Fibroblast of skin of abdomen (primary cell): ENCODE measurements at places on chromosomes 16 and 17.

GRCh38 chr17:39352511-39352910, 48.9 kb downstream of the FBXL20 start:
- no peak for DNase-seq

- DNase-seq, result no peak
Measured at GRCh38 chr16:16867973-16868372, 489.0 kb downstream of the NPIPA7 start.

DNA sequence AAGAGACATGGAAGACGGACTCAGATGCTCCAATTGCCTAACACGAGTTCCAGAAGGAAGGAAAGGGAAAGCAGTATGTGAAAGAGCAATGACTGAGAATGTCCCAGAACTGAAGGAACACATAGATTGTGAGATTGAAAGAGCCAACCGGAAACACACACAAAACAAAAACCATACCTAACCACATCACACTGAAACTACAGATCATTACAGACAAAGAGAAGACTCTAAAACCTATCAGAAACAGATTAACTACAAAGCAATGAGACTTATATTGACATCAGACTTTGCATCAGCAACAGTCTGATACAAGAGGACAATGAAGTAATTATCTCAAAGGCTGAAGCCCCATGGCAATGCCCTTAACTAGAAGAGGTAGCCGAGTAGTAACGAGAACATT, 45.6 kb upstream of the CLEC18B start:
- no peak for DNase-seq

DNA sequence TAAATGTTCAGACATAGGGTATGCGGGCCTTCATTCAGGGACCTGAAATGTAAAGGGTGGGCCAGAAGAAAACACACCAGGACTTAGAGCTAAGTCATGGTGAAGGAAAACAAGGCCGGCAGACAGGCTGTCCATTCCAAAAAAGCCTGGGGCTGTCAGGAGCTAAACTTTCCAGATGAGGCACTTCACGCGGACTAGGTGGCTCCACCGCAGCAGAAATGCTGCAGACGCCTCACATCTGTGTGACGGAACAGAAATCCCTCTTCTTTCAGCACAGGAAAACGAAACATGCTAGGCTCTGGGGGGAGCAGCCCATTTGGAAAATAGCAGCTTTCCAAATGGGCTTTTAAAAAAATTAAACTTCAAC, 88.7 kb downstream of the HS3ST3A1 start:
- DNase-seq, result peak; percentile 75

DNA sequence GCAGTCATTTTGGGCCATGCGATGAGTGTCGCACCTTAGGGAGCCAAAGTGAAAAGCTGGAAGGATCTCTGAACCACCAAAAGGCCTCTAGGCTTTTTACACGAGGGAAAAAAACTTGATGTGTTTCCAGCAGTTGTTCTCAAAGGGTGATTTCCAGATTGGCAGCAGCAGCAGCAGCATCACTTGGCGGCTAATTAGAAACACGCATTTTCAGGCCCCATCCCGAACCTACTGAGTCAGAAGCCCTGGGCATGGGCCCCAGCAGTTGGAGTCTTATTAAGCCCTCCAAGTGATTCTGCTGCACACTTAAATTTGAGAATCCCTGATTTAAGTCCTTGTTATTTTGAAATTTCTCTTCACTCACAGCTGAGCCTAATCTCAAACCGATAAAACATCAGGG, 25.3 kb upstream of the PYY start:
- peak; percentile 46 for DNase-seq

- peak; percentile 22 for DNase-seq
Measured at GRCh38 chr16:9647981-9648701, 534.1 kb downstream of the GRIN2A start.

- DNase-seq, result no peak
Measured at GRCh38 chr17:5065227-5065744, 13.0 kb upstream of the ZFP3 start.

- no peak for DNase-seq
Measured at GRCh38 chr17:63156986-63157385, 191.0 kb downstream of the TANC2 start.

GRCh38 chr16:89721546-89722391, 432 bp downstream of the ZNF276 start:
- DNase-seq, result peak; percentile 31

- DNase-seq, result no peak
Measured at GRCh38 chr16:11126399-11127054, 129.5 kb downstream of the SOCS1 start.

DNA sequence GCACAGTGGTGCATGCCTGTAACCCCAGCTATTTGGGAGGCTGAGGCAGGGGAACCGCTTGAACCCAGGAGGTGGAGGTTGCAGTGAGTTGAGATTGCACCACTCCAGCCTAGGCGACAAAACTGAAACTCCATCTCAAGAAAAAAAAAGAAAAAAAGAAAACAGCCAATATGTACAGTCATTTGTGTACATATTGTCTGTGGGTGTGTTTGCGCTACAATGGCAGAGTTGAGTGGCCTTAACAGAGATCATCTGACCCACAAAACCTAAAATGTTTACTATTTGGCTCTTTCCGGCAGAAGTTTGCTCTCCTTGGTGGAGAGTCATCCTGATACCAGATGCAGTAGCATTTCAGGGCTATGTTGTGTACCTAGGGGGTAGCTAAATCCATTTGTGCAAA, 57.9 kb downstream of the ARSG start:
- no peak for DNase-seq

- DNase-seq, result no peak
Measured at GRCh38 chr17:10756185-10756584, 26.4 kb upstream of the TMEM220 start.
